Kidney epithelial cell (primary cell): ENCODE measurements at places on chromosomes 6 and 20.

GRCh38 chr6:43937236-43938177, 167.5 kb downstream of the VEGFA start:
- DNase-seq = no peak

DNA sequence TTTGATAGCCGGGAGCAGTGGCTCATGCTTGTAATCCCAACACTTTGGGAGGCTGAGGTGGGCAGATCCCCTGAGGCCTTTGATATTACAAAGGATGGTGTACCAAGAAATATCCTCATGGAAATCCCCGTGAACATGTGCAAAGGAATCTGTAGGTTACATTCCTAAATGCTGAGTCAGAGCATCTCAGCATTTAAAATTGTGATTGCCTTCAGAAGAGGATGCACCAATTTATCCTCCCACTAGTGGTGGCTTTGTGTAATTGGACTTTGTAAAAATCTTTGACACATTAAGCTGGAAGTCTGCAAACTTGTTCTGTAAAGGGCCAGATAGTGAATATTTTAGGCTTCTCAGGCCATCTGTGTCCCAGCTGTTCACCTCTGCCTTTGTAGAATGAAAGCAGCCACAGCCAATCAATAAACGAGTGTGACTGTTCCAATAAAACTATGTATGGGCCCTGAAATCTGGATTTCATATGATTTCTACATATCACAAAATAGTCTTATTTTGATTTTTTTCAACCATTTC, 11.8 kb downstream of the TMEM14B start:
- peak; percentile 91 for DNase-seq

DNA sequence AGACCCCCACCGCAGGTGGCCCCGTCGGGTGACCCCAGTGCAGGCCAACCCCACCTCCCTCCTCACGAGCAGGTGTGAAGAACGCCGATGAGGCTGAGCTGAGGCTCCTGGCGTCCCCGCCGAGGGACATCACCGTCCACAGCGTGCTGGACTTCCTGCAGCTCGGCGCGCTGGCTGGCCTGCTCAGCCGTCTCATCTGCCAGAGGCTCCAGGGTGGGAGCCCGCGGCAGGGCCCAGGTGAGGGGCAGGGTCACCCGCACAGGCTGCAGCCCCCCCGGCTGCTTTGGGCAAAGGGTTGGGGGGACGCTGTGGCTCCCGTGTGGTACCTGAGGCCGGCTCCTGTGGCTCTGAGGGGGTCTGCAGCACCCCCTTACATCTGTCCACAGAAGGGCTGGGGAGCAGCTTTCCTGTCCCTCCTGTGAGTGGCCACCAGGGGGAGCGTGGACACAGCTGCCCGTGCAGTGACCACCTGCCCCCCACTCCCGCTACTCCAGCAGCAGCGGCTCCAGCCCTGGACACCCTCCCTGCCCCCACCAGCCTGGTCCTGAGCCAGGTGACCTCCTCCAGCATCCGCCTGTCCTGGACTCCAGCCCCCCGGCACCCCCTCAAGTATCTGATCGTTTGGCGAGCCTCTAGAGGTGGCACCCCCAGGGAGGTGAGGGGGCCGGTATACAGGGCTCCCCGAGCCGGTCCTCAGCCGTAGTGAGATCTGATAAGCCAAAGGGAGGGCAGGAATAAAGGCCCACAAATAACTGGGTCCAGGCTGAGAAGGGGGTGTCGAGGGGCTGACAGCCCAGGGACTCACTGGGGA, 16.5 kb downstream of the COL20A1 start:
- no peak for DNase-seq

- DNase-seq = no peak
Measured at GRCh38 chr20:38414769-38415450, 20.2 kb downstream of the SNHG17 start.

- DNase-seq = no peak
Measured at GRCh38 chr20:55283889-55284288, 721.4 kb downstream of the CBLN4 start.

- DNase-seq = no peak
Measured at GRCh38 chr6:15429141-15430110, 183.6 kb downstream of the JARID2 start.

DNA sequence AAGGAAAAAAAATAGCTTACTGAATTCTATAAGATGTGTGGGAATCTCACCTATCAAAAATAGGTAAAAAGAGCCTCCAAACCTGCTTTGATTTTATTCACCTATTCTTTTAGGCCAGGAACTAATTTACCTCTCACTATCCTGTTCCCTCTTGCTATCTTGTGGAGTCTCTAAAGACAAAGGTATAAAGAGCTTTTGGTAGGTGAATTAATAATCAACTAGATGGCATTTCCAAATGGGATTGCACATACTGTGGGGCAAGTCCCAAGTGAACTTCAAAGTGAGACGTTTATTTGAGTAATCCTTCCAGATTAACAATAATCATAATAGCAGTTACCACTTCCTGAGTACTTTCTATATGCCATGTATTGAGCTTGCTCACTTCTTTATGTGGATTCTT, 2.8 kb downstream of the FAM8A1 start:
- DNase-seq = no peak

GRCh38 chr6:106134906-106135634, 48.9 kb downstream of the PRDM1 start:
- no peak for DNase-seq

DNA sequence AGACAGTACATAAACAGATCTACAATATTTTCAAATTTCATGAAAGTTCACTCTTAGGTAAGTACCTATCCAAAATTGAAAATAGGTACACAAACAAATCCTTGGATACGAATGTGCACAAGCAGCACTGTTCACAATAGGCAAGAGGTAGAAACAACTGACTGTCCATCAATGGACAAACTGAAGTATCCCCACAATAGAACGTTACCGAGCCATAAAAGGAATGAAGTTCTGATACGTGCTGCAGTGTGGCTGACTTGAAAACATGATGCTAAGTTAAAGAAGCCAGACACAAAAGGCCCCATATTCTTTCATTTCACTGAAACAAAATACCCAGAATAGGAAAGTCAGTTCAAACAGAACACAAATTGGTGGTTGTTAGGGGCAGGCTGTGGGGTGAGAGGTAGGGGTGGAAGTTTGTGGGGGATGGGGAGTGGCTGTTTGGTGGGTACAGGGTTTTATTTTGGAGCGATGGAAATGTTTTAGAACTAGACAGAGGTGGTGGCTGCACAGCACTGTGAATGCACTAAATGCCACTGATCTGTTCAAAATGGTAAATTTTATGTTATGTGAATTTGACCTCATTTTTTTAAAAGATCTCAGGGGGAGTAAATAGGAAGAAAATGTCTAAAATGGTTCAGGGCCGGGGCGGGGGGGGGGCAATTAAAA, 89.5 kb downstream of the ZMYND8 start:
- DNase-seq = no peak

DNA sequence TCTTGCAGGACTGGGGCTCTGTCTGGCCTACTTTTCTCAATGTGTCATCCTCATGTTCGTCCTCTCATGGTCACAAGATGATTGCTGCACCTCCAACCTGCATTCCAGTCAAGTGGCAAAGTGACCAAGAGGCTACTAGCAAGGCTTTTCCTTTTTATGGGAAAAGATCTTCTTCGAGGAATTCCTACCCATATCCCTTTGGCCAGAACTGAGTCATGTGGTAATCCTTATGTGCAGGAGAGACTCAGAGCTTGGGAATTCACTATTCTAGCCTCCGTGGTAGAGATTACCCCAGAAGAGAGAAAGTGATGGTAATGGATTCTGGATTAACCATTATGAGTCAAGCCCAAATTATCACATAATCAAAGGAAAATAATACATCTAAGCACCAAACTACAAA, 162.7 kb downstream of the KCNQ5 start:
- DNase-seq = no peak

- peak; percentile 49 for DNase-seq
Measured at GRCh38 chr6:106574741-106575458, 54.4 kb downstream of the RTN4IP1 start.

GRCh38 chr6:157561414-157561790, 180.4 kb downstream of the ZDHHC14 start:
- DNase-seq = no peak

DNA sequence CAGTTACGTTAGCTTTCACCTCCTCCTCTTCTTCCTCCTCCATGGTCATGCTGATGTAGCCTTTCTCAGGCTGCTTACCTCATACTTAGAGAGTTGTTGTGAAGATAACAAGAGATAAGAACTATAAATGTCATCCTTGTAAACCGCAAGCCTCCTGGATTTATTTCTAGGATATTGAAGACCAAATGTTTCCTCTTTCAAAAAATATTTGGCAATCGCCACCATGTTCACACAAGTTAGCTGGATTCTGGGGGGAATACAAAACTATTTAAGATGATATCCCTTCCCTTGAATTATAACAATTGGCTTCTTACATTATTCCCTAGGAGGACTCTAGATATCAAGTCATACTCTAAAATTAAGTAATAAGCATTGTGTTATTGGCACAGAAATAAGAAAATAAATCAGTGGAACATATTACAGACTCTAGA, 99.8 kb upstream of the PLEKHG1 start:
- DNase-seq = no peak

DNA sequence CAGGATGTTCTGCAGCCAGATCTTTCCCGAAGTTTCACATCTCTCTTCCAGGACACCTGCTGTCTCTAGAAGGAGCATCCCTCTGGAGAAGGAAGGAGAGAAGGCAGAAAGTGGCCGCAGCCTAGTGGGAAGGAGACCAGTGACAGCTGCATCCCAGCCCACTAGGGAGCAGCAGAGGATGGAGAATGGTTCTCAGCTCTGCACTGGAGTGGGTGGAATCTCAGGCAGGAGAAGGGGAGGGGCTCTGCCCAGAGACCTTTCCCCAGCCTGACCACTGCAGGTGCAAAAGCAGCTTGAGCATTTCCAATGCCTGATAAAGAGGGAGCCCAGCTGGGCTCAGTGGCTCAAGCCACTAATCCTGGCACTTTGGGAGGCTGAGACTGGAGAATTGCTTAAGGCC, 32.3 kb downstream of the NCR2 start:
- no peak for DNase-seq

DNA sequence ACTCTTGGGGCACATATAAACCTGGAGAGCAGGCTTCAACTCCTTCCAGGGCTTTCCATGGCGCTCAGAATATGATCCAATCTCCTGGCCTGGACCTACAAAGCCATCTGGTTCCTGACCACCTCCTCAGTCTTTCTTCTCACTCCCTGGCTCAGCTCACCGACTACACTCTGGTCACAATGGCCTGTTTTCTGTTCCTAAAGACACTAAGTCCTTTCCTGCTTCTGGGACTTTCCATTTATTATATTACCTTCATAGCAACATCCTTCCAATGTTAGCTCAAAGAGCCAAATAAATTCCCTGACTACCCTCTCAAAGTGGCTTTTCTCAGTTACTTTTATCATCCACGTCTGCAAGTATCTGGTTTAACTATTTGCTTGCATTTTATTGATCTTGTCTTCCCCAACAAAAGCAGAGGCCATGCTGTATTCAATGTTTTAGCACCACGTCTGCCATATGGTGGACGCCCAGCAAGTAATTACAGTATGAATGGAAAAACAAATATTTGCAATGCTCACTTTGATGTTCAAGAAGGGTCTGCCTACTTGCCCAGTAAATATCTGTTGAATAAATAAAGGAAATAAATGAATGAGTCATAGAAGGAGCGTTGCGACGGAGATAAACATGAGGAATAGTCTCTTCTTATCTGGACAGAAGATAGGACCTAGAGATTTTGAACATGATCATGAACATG, 328.4 kb downstream of the ESR1 start:
- DNase-seq = no peak

DNA sequence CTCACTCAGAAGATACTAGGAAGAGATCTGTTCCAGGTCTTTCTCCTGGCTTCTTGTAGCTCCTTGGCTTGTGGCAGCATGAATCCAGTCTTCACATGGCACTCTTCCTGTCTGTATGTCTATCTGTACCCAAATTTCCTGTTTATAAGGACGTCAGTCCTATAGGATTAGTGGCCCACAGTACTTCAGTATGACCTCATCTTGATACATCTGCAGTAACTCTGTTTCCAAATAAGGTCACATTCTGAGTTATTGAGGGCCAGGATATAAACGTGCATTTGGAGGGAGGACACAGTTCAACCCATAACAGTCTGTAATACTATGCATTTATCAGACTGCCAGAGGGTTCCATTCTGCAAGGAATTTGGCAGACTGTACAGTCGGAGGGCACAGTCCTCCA, 57.6 kb upstream of the DYNLRB1 start:
- no peak for DNase-seq

GRCh38 chr6:93300661-93301060, 118.7 kb downstream of the EPHA7 start:
- no peak for DNase-seq

- DNase-seq = no peak
Measured at GRCh38 chr20:51380401-51381385, 161.8 kb downstream of the NFATC2 start.

DNA sequence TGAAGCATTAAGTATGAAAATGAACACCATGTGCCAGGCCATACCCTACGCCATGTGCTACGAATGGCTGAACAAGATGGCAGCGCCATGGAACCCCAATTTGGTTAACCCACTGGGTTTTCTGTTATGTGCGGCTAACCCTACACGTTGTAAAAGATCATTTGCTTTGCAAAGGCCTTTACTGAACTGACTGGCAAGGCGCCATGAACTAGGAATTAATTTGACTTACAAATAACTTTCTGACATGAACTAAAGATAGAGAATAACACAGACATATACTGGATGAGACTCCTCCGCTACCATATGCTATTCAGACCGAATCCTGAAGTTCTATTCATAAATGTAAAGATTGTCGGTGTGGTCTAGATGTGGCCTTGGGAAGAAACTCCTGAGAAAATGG, 3.9 kb downstream of the CNKSR3 start:
- no peak for DNase-seq

DNA sequence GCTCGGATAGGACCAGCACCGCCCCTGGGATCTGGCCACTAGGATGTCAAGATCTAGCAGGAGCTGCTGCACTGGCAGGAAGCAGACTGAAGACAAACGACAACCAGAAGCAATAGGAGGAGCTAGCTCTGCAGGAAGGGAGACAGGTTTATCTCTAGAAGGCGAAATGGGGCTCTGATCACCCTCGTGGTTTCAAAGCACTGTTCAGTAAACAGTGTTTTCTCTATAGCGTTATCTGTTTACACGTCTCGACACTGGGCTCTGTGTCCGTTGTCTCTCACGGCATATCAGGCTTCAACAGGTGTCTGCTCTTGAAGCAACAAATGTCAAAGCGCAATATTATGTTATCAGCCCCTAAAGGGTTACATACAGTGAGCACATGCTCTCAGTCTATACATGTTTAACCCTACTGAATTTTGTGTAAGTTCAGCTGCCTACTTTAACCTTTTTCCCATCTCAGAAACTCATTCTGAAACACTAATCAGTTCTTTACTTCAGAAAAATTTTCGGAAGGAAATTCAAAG, 23.8 kb downstream of the TMEM14B start:
- DNase-seq = no peak

DNA sequence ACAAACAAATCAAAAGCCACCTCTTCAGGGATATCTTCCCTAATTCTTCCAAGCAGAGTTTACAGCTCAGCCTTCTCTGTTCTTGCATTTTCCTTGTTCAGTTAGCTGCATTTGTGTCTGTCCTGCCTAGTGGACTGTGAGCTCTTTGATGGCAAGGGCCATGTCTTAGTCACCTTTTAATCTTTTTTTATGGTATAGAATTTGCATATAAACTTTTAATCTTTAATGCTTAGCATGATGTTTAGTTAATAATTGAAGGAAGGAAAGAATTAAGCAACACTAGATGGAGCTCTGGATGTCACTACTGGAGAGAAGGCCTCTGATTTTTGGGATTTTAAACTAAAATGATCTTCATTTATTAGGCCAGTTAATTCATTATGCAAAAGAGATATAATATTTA, 12.1 kb downstream of the PPP2R5D start:
- DNase-seq = no peak

- DNase-seq = no peak
Measured at GRCh38 chr6:138383776-138384175, 6.1 kb downstream of the SMIM28 start.

- no peak for DNase-seq
Measured at GRCh38 chr6:144344646-144345045, 59.5 kb downstream of the UTRN start.
